ENCODE measurements at places on chromosomes 12 and 14.

DNA sequence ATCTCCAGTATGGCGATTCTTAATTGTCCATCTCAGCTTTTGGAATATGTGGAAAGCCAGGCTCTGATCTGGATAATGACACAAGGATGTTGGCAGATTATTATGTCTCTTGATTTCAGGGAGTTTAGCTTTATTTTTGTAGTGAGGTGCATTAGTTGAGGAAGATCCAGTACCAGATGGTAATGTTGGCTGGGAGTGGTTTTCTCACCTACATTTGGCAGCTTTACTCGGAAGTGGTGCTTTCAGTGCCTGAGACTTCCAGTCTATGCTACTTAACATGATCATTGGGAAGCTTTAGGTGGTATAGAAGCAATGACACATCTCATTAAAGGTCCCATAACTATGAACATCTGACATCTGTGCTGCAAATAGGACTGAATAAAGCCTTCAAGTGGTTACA, 7.5 kb downstream of the SLC15A5 start:
- DNase-seq: no peak

DNA sequence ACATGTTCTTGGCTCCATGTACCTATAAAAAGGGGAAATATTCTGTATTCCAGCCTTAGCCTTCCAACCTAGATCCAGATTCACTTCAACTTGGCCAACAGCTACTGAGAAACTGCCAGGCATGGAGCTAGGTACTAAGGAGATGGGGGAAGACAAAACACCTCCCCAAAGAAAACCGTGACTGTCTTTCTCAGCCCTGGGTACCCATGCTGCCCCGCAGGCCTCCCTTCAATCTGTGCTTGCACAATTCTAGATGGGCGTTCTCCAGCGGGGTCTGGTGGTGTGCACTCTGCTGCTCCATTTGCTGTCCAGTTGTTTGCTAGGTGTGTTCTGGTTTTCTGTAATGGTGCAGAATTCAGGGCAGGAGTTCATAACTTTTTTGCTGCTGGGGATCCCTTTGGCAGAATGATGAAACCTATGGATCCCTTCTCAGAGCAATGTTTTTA, 817 bp upstream of the KRT4 start:
- DNase-seq: no peak

- DNase-seq: no peak
Measured at GRCh38 chr14:101478796-101479410, 82.4 kb upstream of the DIO3 start.

DNA sequence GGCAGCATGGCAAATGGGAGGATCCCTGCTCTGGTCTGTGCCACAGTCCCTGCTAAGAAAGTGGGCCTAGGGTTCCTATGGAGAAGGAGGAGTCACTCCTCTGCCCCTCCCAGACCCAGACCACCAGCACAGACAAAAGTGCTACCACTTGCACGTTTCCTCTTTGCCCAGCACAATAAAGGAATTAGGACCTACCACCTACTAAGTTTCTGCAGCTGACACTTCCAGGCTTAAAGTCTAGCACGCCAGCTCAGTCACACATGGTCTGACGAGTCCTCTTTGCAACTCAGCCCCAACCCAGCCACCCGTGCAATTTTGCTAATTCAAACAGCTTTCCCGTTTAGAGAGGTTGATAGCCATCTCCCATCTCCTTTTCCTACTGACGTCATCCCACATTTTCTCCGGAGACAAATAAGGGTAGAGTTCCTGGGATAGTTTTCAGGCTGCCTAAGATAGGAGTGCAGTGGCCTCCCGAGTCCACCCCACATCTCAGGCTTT, 66.2 kb upstream of the PTGR2 start:
- no peak for DNase-seq

- DNase-seq: no peak
Measured at GRCh38 chr14:34086223-34086757, 135.4 kb upstream of the EGLN3 start.

DNA sequence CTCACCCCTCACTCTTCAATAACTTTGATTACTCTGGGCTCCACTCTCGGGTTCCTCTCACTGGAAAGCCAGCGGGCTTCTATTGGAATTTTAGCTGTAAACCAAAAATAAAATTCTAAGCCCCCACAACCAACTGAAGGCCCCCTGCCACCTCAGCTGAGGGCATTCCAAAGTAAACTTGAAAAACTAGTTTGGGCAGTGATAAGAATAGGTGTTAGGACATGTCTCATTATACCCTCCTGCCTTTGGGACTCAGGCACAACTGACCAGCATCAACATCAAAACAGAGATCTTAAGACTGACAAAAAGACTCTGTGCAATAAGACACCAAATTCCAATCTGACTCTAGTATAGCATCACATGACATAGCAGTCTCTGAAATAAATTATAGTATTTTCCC, 11.9 kb upstream of the TSPAN9 start:
- no peak for DNase-seq

GRCh38 chr14:69313176-69313575, 53.2 kb downstream of the GALNT16 start:
- DNase-seq: no peak

GRCh38 chr12:28824849-28825248, 324.2 kb upstream of the FAR2 start:
- DNase-seq: no peak

DNA sequence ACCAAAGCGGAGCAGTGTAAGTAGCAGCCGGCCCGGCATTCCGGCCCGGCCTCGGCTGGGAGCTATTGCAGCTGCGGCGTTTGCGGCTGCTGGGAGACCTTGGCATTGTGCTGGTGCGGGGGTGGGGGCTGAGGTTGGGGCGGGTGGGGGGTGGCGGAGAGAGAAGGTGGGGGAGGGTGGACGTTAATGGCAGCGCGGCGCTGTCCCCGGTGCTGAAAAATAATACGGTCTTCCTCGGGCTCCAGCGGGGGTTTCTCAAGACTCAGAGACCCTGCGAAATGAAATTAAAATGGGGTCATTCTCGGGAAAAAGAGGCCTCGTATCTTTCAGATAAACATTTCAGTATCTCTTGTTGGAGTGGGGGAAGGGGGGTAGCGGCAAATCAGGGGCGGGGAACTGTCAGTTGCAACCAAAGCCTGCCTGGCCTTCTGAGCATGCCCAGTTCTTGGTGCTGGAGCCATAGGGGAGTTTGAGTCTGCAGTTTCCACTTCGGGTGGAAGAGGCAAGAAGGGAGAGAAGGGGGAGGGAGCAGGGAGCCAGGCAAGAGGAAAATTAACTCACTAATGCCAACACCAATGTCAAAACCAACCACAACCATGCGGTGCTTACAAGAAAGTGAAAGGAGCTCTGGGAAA, 414 bp downstream of the UNC79 start:
- no peak for DNase-seq

GRCh38 chr14:76371066-76371465, 4.9 kb upstream of the ESRRB start:
- no peak for DNase-seq

GRCh38 chr14:90062127-90062794, 467 bp downstream of the KCNK13 start:
- DNase-seq: no peak

GRCh38 chr12:131287015-131287937, 333.6 kb downstream of the ADGRD1 start:
- DNase-seq: no peak

GRCh38 chr12:53299101-53299453, 418 bp upstream of the MYG1 start:
- no peak for DNase-seq

Measured in stimulated activated CD8-positive, alpha-beta memory T cell treated with anti-CD3 and anti-CD28 coated beads, Interleukin-7, amount 100 ng/mL, for 48 hours (primary cell).